Left renal pelvis (tissue), 4 donors: ENCODE measurements at places on chromosomes 2 and 18.

- no peak for DNase-seq
Measured at GRCh38 chr2:878245-878930, 72.3 kb upstream of the SNTG2 start.

- DNase-seq, result no peak
Measured at GRCh38 chr18:29430416-29430815, 1253.5 kb upstream of the CDH2 start.

- no peak for DNase-seq
Measured at GRCh38 chr2:19355416-19355821, 3.0 kb downstream of the OSR1 start.

DNA sequence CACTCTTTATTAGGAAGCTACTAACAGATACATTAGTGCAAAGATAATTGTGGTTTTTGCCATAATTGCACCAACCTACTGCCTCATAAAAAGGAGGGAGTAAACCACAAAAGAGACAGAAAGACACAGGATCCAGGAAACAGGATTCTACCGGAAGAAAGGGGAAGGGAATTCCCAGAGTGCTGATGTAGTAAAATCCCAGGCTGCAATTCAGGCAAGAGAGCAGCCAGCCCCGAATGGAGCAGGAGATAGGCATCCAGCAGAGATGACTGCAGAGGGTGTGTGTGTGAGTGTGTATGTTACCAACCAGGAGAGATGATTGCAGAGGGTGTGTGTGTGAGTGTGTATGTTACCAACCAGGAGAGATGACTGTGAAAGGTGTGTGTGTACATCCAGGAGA, 84.4 kb downstream of the KCNS3 start:
- no peak for DNase-seq

GRCh38 chr18:25896178-25896780, 194.1 kb downstream of the SS18 start:
- no peak for DNase-seq
